ENCODE measurements at places on chromosomes 7 and 10.

GRCh38 chr10:12484941-12485805, 135.8 kb downstream of the CAMK1D start:
- DNase-seq = no peak

DNA sequence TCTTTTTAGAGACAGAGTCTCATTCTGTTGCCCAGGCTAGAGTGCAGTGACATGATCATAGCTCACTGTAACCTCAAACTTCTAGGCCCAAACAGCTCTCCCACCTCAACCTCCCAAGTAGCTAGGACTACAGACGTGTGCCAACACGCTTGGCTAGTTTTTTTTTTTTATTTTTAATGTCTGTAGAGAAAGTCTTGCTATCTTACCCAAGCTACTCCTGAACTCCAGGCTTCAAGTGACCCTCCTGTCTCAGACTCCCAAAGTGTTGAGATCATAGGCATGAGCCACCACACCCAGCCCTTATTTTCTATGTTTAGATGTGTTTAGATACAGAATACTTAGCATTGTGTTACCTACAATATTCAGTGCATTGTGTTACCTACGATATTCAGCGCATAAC, 46.4 kb downstream of the KMT2E start:
- no peak for DNase-seq

- no peak for DNase-seq
Measured at GRCh38 chr7:48154792-48155413, 16.4 kb upstream of the ABCA13 start.

DNA sequence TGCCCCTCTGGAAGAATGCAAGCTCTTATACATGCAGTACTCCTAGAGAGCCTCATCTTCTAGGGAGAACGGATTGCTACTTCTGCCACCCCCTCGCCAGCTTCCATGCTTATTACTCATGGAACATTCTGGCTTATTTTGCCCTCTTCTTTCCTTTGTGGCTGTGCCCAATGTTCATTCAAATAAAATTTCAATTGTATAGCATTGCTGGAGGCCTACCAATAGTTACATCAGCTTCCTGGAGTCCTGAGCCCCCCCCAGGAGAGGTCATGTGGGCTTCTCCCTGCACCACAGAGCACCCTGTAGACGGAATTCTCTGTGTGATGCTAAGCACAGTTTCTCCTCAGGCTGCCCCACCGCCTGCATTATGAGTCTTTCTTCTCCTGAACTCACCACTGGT, 1094.0 kb downstream of the KCNMA1 start:
- DNase-seq = no peak

DNA sequence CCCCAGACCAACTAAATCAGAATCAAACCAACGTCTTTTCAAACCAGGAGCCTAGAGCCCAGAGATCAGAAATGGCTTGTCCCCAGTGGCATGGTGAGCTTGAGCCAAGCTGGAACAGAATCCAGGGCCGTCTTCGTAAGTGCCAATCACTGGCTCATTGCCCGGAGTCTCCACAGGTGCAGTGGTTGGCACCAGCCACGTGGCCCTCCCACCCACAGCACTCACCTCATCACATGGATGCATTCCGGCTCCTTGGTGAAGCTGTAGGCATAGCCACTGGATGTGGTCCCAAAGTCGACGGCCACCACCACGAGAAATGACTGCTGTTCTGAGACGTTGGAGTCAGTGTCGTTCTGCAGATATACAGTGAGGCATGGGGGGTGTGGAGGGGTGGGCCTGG, 37.4 kb downstream of the HSPA12A start:
- DNase-seq = no peak

DNA sequence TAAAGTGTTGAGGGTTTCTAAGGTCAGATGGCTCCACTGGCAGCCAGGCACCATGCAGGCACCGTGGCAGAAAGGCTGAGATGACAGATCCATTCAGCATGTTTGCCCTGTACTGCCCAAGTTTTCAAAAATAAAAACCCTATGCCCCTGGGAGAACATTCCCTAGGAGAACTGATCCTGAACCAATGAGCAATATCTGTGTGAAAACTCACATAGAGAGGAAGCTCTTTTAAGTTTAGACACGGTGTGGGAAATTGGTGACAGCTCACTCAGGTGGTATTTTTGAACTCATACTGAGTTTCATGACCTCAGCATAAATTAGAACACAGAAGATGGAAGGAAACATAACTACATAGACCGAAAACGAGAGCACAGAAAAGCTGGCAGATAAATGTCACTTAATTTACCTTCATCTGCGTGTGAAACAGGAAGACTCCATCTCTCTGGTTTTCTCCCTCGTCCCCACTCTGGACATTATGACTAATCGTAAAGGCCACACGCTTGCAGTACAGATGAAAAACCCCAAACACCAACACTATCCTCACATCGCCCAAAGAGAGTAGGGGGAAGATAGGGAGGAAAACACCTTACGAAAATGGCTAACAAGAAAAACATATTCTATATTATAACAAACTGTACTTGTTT, 127.8 kb downstream of the ICA1 start:
- DNase-seq = no peak

DNA sequence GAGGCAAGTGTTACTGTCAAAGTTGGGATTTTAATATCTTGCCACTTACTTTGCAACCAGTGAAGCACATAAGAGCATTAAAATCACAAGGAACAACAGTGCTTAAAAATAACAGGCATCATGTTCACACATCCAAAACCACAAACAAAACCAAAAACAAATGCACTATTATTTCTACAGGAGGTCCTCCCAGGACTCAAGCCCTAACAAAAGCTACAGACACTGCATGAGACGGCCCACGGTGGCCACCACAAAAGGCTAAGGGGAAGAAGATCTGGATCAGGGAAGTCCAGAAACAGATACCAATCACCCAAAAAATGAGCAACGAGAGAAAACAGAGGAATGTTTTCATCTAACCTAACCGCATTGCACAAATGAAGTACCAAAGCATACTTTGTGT, 158.4 kb downstream of the ZMYND11 start:
- no peak for DNase-seq
